ENCODE measurements at places on chromosomes 11 and 22. TPM values are rescaled to one million over a fixed set of nuclear protein-coding genes. Genes with fewer than 3 reads are reported as not detected.

The SYT8 gene
- total RNA-seq, result 2.0 TPM

The ZDHHC5 gene
- total RNA-seq, result 50.6 TPM

The EIF3D gene
- total RNA-seq, result 350 TPM

The ASRGL1 gene
- 133 TPM for total RNA-seq

The TMEM25 gene
- total RNA-seq, result 10.3 TPM

The PHLDA2 gene
- total RNA-seq, result not detected

The YPEL4 gene
- 0.26 TPM for total RNA-seq

The TPBGL gene
- 2.8 TPM for total RNA-seq

Data from uterus (tissue), 4 donors.